ENCODE measurements at places on chromosomes 1 and 21. TPM values are rescaled to one million over a fixed set of nuclear protein-coding genes. Genes with fewer than 3 reads are reported as not detected.

UBXN10 gene
- total RNA-seq = not detected

CD164L2 gene
- 0.40 TPM for total RNA-seq

RNF115 gene
- total RNA-seq = 15.2 TPM

CYP4A22 gene
- not detected for total RNA-seq

S100A1 gene
- not detected for total RNA-seq

SIM2 gene
- 71.2 TPM for total RNA-seq

PTPRF gene
- 100 TPM for total RNA-seq

INSRR gene
- total RNA-seq = not detected

LCE1E gene
- total RNA-seq = not detected

MFSD2A gene
- 12.1 TPM for total RNA-seq

C1orf115 gene
- 5.9 TPM for total RNA-seq

MAN1C1 gene
- 0.11 TPM for total RNA-seq

IFNAR2 gene
- total RNA-seq = 2.1 TPM

FAM177B gene
- not detected for total RNA-seq

GORAB gene
- 22.1 TPM for total RNA-seq

All from PC-3 (cell line).